ENCODE measurements at places on chromosomes 6 and 20.
A peak's percentile ranks its signal among the peaks of the same experiment; 100 is the strongest.

DNA sequence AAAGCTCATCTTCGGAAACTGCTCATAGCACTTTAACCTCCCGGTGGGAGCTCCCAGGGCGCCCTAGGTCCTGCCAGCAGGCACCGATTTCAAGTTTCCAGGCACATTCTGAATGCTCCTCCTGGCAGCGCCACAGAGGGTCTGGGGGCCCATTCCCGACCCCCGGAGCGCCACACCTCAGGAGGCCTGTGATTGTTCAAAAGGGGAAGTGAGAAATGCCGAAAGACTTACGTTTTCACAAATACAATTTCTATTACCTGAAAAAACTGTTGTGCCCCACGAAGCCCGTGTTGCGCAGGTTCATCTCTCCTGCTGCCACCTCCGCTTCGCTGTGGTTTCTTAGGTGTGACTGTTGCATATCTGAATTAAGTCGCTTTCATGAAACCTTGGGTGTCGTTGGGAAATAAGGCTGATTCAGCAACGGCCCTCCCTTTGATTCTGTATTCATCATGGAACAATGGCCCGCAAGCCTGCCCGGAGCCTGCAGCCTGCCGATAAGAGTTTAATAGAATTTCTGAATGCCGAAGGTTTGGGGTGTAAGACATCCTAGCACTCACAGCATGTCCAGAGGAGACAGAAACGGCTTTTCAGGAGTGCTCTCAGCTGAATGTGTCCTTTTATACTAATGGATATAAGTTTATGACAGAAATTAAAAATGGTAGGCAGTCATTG lies 1.9 kb upstream of the MYT1 start:
- no peak for ATAC-seq

- ATAC-seq = no peak
Observed at GRCh38 chr20:6651016-6651415, 116.5 kb upstream of the BMP2 start.

DNA sequence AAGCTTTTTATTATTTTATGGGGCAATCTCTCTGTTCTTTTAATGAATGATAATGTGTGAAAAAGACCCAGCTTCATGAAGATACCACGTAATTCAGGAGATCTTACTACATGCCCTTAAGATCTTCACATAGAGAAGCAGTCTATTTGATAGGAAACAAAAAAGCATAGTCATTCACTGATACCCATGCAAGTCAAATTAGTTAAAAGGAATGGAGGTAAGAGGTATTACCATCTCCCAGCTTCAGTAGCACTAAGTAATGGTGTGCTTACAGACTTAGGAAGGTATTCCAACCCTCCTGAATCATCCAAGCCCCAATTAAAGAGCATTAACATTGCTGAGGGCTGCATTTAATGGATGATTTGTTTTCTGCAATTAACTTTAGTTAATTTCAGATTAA lies 364.7 kb downstream of the SYNE1 start:
- ATAC-seq = no peak

DNA sequence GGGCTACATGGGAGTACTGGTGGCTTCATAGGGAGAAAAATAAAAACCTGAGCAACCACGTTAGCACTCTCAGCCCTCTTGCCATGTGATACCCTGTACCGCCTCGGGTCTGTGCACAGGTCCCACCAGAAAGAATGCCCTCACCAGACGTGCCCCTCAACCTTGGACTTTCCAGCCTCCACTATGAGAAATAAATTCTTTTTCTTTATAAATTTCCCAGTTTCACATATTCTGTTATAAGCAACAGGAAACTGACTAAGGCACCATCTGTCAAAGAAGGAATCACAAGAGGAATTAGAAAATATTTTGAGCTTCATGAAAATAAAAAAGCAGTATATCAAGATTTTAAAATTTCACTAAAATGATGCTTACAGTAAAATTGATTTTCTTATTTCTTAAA lies 168.4 kb upstream of the BMP5 start:
- ATAC-seq = no peak

GRCh38 chr20:36471885-36472636 lies 69.3 kb upstream of the MYL9 start:
- ATAC-seq = no peak

- ATAC-seq = no peak
Observed at GRCh38 chr6:40606526-40606925, 19.4 kb upstream of the LRFN2 start.

- no peak for ATAC-seq
Observed at GRCh38 chr20:38093641-38094077, 60.1 kb downstream of the RPRD1B start.

GRCh38 chr20:37673444-37673843 lies 20.4 kb upstream of the CTNNBL1 start:
- ATAC-seq = no peak

- peak; percentile 17 for ATAC-seq
Observed at GRCh38 chr6:149031859-149032598, 285.2 kb downstream of the UST start.

GRCh38 chr6:7806711-7807110 lies 80.8 kb downstream of the BMP6 start:
- no peak for ATAC-seq

DNA sequence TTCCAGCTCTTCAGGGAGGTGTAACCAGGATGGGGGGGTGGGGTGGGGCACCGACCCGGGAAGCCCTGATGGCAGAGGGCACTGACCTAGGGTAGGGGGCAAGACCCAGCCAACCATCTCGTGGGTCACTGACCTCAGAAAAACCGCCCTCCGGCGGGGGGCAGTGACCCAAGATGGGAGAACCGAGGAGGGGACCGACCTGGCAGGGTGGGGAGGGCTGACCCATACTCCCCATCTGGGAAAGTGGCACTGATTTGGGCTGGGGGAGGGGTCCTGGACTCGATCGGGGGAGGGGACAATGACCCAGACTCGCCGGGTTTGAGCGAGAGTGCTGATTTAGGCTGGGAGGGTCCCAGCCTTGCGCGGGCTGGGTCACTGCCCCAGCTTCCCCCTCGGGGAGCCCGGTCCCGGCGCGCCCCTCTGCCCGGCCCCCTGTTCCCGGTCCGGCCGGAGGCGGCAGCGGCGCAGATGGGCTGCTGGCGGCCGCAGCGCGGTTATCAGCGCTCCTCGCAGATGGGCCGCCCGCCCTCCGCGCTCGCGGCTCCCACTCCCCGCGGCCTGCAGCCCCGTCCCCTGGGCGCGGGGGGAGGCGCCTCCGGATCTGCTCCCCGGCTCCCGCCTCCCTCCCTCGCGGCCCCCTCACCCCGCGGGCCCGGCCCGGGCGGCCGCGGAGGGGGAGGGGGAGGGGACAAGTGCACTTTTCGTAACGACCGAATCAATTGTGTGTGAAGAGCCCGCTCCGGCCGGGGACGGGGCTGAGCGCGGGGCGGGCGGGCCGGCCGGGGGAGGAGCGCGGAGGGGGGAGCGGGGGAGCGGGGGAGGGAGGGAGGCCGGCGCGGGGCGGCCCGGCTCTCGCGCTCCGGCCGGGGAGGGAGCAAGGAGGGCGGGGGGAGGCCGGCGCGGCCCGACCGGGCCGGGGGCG lies 2.2 kb downstream of the NOL4L start:
- ATAC-seq = no peak

DNA sequence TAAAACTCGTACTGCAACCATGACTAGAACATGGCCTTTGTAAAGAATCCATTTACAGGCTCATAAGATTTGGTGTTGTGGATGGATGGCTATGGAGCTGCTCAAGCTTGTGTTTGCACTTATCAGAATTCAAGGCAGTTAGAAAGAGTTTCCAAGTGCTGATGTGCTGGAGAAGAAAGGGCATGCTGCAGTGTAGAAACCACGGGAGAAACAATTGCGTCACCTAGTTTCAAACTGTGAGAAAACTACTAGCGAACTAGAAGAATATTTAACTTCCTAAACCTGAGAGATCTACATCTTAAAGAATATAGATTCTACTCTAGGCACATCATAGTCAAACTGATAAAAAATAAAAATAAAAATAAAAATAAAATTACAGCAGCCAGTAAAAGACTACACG lies 116.2 kb downstream of the SGK1 start:
- ATAC-seq = no peak

GRCh38 chr20:63567386-63568169 lies 6.5 kb downstream of the HELZ2 start:
- ATAC-seq = peak; percentile 83

- ATAC-seq = no peak
Observed at GRCh38 chr20:50445354-50446151, 64.6 kb upstream of the PTPN1 start.

GRCh38 chr20:53736122-53736756 lies 142.6 kb upstream of the ZNF217 start:
- ATAC-seq = no peak

GRCh38 chr6:134407791-134408190 lies 89.9 kb upstream of the SGK1 start:
- ATAC-seq = no peak

- ATAC-seq = no peak
Observed at GRCh38 chr6:26452631-26453235, 5.0 kb upstream of the BTN2A1 start.

DNA sequence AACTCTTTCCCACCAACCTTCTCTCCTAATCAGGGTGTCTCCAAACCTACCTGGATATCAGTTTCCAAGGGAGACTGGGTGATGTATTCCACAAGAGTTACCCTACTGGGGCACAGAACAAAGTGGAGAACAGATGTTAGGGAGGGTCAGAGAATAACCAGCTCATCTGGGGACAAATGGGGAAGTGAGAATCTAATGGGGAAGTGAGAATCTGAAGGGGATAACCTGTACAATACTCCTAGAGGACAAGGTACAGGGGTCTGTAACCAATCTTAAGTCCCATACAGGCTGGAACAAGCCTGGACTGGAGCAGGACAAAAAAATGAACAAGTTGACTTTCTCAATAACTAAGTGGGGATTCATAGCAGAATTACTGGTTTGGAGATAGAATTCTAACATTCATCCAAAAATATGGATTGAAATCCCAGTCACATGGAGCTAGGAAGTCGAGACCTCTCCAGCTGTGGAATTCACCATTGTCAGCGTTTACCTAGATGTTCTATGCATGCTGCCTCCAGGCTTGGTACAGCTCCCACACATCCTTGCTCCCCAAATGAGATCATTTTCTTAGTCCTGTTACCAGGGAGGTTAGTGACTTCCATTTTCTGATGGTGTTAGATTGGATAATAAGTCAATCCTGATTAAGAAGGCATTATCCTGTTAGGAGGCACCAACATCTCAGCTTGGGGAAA lies 214.8 kb upstream of the MOCS1 start:
- peak; percentile 45 for ATAC-seq

GRCh38 chr6:14639983-14640599 lies 522.5 kb downstream of the CD83 start:
- ATAC-seq = no peak

- ATAC-seq = no peak
Observed at GRCh38 chr6:101290346-101290745, 103.2 kb upstream of the GRIK2 start.

DNA sequence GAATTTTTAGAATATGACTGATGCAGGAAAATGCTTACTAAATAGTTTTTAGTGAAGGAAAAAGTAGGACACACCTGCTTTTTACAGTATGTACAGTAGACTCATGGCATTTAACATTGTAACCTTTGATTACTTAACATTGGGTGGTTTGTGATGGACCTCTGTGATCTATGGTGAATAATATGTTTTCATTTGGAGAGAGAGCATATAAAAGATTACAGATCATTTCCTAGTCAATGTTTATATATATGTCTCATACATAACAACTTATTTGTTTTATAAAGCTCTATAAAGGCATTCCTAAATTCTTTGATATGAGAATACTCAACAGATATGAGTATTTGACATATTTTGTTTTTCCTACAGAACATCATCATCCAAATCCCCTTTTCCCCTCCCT lies 129.3 kb upstream of the PDE7B start:
- ATAC-seq = no peak

- peak; percentile 59 for ATAC-seq
Observed at GRCh38 chr6:14025160-14025559, 92.4 kb upstream of the CD83 start.

GRCh38 chr6:96032661-96033060 lies 16.9 kb downstream of the FUT9 start:
- no peak for ATAC-seq

DNA sequence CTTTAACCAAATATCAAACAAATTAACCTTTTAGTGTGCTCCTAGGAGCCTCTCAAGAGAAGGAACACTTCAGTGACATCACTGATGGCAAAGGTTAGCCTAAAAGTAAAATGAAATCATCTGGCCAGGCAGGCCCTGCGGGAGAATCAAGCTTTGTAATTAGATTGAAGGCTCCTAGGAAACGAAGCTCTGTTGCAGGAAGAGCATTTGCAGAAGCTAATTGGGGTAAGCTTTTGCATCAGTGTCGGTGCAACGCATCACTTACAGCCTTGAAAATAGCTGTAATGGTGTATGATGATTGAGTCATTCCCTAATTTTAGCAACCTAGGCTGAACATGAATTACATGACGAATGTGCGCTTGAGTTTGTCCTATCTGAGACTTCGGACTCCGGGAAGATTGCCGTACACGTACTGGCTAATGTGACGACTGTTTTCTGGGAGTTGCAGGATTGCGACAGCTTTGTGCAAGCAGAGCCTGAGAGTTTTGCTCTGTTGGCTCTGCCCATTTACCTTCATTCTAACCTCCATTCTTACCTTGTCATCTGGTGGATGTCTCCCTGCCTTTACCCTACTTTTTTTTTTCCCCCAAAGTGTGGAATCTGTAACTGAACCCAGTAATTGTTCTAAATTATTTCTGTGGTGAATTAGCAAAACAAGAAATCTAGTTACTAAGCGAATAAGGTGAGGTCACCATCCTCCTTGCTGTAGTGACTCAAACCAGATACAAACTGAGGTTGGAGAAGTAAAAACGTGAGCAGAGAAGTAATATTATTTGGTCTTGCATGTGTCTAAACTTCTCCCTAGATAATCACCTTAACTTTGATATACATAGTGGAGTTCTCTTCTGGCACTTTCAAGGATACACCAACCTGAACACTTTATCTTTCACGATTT lies 675.9 kb upstream of the CITED2 start:
- ATAC-seq = no peak

- ATAC-seq = no peak
Observed at GRCh38 chr20:45456632-45457031, 12.9 kb upstream of the WFDC2 start.

All from activated CD4-positive, CD25-positive, alpha-beta regulatory T cell treated with anti-CD3 and anti-CD28 coated beads, Interleukin-2, amount 50 U/mL, for 24 hours (primary cell).